ENCODE measurements at places on chromosomes 11 and 22.
A peak's percentile ranks its signal among the peaks of the same experiment; 100 is the strongest.

- no peak for DNase-seq
Measured at GRCh38 chr11:47106798-47107411, 69.8 kb downstream of the ARFGAP2 start.

GRCh38 chr11:133347988-133348387 is 184.3 kb downstream of the OPCML start:
- no peak for DNase-seq

DNA sequence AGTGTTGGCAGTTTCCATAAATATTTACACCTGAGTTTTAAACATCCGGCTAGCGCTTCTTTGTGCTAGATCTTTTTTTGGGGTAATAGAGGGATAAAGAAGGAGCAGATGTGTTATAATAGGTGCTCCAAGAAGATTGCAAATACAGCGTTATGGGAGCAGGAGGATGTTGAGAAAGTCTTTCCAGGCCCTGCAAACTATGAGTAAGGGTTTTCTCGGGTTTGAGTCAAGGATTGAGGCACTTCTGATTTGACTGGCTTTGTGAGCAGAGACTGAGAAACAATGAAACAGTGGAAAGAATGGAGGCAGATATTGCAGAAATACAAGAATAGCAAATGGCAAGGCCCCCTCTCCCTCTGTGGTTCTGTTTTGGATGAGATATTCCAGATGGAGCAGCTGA is 155.0 kb upstream of the TIMP3 start:
- DNase-seq, result no peak

DNA sequence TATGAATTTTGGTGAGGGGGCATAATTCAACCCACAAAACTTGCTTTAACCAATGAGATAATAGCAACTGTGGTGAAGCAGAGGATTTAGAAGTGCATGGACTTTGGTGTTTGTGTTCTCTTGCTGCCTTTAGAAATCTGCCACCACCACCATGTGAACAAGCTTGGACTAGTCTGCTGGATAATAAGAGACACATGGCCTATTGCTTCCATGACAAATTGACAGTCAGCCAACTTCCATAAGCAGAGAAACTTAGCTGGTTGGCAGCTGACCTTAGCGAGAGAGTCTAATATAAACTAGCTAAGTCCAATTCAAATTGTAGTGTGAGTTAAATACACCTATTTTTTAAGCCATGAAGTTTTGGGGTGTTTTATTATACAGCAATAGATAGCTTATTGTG is 482.1 kb upstream of the ANO5 start:
- peak; percentile 34 for DNase-seq

- peak; percentile 67 for DNase-seq
Measured at GRCh38 chr11:68632802-68633201, 51.5 kb upstream of the GAL start.

- no peak for DNase-seq
Measured at GRCh38 chr11:61499816-61500491, 8.6 kb upstream of the LRRC10B start.

Measured in COR-L47 (cell line).